Naive thymus-derived CD4-positive, alpha-beta T cell (primary cell): ENCODE measurements at places on chromosomes 2 and 18. TPM values are rescaled to one million over a fixed set of nuclear protein-coding genes. Genes with fewer than 3 reads are reported as not detected.

The NCKAP5 gene
- total RNA-seq, result 0.12 TPM

The CYP27C1 gene
- not detected for total RNA-seq

DNA sequence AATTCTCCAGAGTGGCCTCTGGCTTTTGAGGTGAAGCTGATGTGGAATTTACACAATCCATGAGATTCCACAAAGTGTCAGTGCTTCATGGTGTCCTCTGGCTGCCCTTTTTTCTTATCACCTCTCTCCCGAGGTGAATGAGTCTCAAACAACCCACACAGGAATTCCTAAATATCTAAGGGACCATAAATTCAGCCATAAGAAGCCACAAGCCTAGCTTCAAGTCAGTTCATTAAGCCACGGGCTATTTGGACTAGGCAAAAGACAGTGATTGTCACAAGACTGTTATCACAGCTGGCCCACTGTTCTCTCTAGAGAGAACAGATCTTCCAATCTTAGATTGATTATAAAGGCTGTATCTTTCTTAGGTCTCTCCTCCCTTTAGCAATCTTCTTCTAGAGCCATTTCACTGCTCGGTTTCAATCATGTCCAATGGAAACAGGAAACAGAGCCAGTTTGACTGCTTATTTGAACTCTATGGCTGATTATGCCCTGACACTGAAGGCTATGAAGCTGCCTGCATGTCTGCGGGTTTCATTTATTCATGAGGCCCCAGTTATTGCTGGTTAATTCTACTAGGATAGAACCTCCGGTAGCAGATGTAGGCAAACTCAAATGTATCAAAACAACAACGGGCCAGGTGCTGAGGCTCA lies 4.1 kb downstream of the NEMP2 start:
- H3K36me3 ChIP-seq, result peaks cover 2% of the 10 kb centered on the region
- H3K27ac ChIP-seq, result no peak overlapping the region
- H3K4me1 ChIP-seq, result peaks cover 36% of the 10 kb centered on the region
- DNase-seq, result no peak
- H3K4me3 ChIP-seq, result no peak overlapping the region

- no peaks in the 10 kb centered on the region for H3K4me1 ChIP-seq
- no peaks in the 10 kb centered on the region for H3K36me3 ChIP-seq
- no peak for DNase-seq
- no peak overlapping the region for H3K4me3 ChIP-seq
- no peak overlapping the region for H3K27ac ChIP-seq
These were observed 37.3 kb upstream of the MFF start for GRCh38 chr2:227287771-227288170.

GRCh38 chr2:176612736-176613135 lies 343.5 kb downstream of the MTX2 start:
- no peaks in the 10 kb centered on the region for H3K36me3 ChIP-seq
- DNase-seq, result no peak
- H3K27me3 ChIP-seq, result no peaks in the 10 kb centered on the region
- H3K4me3 ChIP-seq, result no peak overlapping the region
- H3K4me1 ChIP-seq, result no peaks in the 10 kb centered on the region
